Gastroesophageal sphincter (tissue), 4 donors: ENCODE measurements at places on chromosomes 12 and 14.

DNA sequence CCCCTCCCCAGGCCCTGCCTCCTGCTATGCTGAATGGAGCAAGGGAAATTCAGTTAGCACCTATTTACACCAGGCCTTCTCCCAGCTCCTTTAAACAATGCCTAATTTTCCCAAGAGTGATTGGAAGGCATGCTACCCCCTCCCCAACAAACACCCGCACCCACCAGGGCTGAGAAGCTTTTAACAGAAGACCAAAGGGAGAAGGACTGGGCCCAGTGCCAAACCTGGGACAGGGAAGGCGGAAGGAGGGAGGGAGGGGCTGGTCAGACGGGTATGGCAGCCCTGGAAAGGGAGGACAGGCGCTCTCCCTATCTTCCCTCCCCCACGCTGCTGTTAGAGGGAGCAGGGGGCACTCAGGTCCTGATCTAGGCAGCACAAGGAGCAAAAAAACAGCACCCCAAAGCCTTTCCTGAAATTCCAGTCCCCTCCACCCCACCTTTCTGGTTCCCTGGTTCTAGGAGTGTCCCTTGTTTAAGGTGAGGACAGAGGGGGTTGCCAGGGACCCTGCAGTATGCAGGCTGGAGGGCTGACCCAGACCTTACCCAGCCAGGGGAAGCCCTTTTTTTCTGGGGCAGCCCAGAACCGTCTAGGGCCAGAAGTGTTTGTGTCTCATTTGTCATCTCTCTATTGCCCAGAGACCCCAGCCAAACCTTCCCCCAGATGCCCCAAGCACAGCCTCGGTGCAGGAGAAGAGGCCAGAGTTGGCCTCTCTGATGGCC lies 2.4 kb upstream of the KRT8 start:
- H3K27me3 ChIP-seq = no peaks in the 10 kb centered on the region
- no peaks in the 10 kb centered on the region for H3K36me3 ChIP-seq
- H3K4me1 ChIP-seq = no peaks in the 10 kb centered on the region

GRCh38 chr14:75221797-75222196 lies 45.4 kb upstream of the TMED10 start:
- no peak overlapping the region for H3K4me3 ChIP-seq
- H3K36me3 ChIP-seq = no peaks in the 10 kb centered on the region
- no peak overlapping the region for H3K27ac ChIP-seq
- no peak for ATAC-seq
- no peaks in the 10 kb centered on the region for H3K27me3 ChIP-seq
- no peaks in the 10 kb centered on the region for H3K4me1 ChIP-seq

GRCh38 chr12:93838193-93838592 lies 161.0 kb downstream of the CRADD start:
- no peak for ATAC-seq
- no peaks in the 10 kb centered on the region for H3K36me3 ChIP-seq
- no peak overlapping the region for H3K4me3 ChIP-seq
- no peaks in the 10 kb centered on the region for H3K27me3 ChIP-seq
- H3K4me1 ChIP-seq = peaks cover 8% of the 10 kb centered on the region

DNA sequence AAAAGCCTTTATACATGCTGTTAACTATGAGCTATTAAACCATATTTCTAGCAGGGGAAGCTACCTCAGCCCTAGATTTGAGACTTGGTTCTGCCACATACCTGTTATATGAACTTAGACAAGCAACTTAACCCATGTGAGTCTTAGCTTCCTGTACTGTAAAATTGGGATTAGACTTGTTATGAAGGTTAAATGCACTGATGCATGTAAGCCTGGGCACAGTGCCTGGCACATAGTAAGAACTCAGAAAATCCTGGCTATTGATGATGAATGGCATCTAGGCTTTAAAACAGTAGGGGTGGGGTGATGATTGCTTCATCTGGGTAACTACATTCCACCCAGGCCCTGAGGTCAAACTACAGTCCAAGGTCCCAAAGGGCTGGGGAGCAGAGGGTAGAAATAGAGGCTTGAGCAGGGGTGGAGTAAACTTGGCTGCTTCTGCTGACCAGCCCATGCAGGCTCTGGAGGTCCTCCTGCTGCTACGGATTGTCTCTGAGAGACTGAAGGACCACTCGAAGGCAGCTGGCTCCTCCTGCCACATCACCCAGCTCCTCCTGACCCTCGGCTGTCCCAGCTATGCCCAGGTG lies 11.3 kb downstream of the ESPL1 start:
- H3K36me3 ChIP-seq = no peaks in the 10 kb centered on the region
- no peaks in the 10 kb centered on the region for H3K27me3 ChIP-seq
- no peak for ATAC-seq
- no peak overlapping the region for H3K27ac ChIP-seq

- no peak overlapping the region for H3K4me3 ChIP-seq
- H3K36me3 ChIP-seq = peaks cover 9% of the 10 kb centered on the region
- peaks cover 95% of the 10 kb centered on the region for H3K4me1 ChIP-seq
- peak overlapping the region; percentile 96 for H3K27ac ChIP-seq
These were observed 822 bp upstream of the RDH5 start for GRCh38 chr12:55719371-55719770.

- H3K27ac ChIP-seq = no peak overlapping the region
- no peaks in the 10 kb centered on the region for H3K4me1 ChIP-seq
- H3K36me3 ChIP-seq = peaks cover 3% of the 10 kb centered on the region
- no peak for ATAC-seq
These were observed 115.0 kb upstream of the NPAS3 start for GRCh38 chr14:32823706-32824105.

DNA sequence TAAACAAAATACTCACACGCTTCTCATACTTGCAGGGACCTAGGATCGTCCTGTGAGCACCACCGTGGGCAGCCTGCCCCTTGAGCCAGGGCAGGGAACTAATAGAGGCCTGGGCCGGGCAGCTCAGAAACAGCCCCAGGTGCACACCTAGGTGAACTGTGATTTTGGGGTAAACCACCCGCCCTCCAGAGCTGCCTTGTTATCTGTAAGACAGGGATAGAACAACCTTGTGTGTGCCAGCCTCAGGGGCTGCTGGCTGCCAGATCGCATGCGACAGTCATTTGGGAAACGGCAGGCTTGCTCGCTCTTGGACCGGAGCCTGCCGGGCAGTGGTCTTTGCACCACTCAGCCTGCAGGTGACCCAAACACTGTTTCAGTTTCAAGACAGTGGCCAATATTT lies 86.8 kb downstream of the ADGRD1 start:
- H3K27ac ChIP-seq = no peak overlapping the region
- H3K27me3 ChIP-seq = no peaks in the 10 kb centered on the region
- H3K36me3 ChIP-seq = peaks cover 20% of the 10 kb centered on the region
- H3K4me3 ChIP-seq = no peak overlapping the region

GRCh38 chr12:57129321-57129842 lies 1.1 kb downstream of the LRP1 start:
- peak overlapping the region; percentile 99 for H3K27ac ChIP-seq
- peaks cover 9% of the 10 kb centered on the region for H3K4me1 ChIP-seq
- no peaks in the 10 kb centered on the region for H3K27me3 ChIP-seq

DNA sequence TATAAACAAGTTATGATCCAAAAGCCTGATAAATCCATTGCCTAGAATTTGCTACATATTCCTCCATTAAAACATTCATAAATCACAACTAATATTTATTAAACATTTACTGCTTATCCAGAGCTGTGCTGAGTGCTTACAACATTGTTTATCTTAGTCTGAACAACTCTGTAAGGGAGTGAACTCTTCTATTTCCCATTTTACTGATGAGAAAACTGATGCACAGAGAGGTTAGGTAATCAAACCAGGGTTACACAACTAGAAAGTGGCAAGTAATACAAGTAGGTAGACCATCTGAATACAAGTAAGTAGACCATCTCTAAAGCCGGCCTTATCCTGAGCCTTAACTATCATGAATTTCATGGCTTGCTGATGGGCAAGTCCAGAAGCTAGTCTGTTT lies 39.5 kb downstream of the WASHC3 start:
- H3K36me3 ChIP-seq = no peaks in the 10 kb centered on the region
- no peak overlapping the region for H3K4me3 ChIP-seq
- H3K27ac ChIP-seq = no peak overlapping the region
- H3K4me1 ChIP-seq = peaks cover 42% of the 10 kb centered on the region

GRCh38 chr14:97458661-97459579 lies 661.7 kb downstream of the VRK1 start:
- no peaks in the 10 kb centered on the region for H3K4me1 ChIP-seq
- no peak for ATAC-seq
- H3K36me3 ChIP-seq = no peaks in the 10 kb centered on the region
- no peak overlapping the region for H3K27ac ChIP-seq
- peaks cover 50% of the 10 kb centered on the region for H3K27me3 ChIP-seq

DNA sequence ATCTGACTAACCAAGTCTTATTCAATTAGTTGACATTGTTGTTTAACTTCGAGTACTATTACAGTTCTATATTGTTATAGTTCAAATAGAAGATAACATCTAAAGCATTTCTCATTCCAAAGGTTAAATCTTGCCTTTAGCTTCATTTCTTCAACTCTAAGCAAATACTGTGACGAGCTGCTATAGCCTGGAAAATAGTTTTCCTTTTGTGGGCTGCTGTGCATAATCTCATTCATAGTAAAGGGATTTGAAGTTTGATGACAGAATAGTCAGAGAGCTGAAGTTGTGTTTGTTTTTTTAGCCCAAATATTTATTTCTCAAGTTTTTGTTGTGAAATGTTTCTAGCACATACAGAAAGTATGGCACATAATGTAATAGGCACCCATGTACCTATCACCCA lies 13.4 kb downstream of the PSEN1 start:
- no peak for ATAC-seq
- no peak overlapping the region for H3K4me3 ChIP-seq
- H3K4me1 ChIP-seq = no peaks in the 10 kb centered on the region
- peaks cover 61% of the 10 kb centered on the region for H3K36me3 ChIP-seq
- no peak overlapping the region for H3K27ac ChIP-seq
- no peaks in the 10 kb centered on the region for H3K27me3 ChIP-seq

DNA sequence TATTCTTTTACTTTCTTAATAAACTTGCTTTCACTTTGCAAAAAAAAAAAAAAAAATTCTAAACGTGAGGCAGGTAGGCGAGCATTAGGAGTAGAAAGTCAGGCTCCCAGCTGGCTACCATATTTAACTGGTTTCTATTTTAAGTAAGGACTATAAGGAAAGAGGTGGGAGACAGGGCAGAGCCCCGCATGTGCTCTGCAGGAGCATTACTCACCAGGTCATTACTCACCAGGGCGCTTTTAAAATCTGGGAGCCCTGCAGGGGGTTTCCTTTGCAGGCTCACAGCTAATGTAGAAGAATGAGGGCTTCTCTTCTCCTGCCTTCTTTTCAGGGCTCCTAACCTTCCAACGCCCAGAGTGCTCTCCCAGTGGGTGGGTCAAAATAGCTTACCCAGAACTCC lies 14.0 kb upstream of the DPF3 start:
- H3K4me1 ChIP-seq = no peaks in the 10 kb centered on the region
- H3K4me3 ChIP-seq = no peak overlapping the region
- H3K27me3 ChIP-seq = no peaks in the 10 kb centered on the region
- H3K27ac ChIP-seq = no peak overlapping the region
